ENCODE measurements at places on chromosomes 11 and 22. TPM values are rescaled to one million over a fixed set of nuclear protein-coding genes. Genes with fewer than 3 reads are reported as not detected.
A peak's percentile ranks its signal among the peaks of the same experiment; 100 is the strongest.

KRTAP5-9 gene
- total RNA-seq: not detected

DNA sequence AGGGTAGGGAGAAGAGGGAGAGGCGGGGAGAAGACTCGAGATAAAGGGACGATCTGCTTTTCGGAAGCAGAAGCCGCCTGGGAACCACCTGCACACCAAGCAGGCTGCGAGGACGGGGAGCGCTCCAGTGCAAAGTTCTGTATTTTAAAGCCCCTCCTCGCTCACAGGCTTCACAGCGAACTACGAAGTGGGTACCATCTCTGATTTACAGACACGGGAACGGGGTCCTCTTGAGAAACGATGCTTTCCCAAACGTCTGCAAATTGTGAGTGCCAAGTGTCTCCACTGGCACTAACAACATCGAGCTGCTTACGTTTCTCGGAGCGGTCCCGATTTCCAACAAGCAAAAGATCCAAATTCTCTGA, 700 bp upstream of the STX3 start:
- peak; percentile 17 for DNase-seq

DNA sequence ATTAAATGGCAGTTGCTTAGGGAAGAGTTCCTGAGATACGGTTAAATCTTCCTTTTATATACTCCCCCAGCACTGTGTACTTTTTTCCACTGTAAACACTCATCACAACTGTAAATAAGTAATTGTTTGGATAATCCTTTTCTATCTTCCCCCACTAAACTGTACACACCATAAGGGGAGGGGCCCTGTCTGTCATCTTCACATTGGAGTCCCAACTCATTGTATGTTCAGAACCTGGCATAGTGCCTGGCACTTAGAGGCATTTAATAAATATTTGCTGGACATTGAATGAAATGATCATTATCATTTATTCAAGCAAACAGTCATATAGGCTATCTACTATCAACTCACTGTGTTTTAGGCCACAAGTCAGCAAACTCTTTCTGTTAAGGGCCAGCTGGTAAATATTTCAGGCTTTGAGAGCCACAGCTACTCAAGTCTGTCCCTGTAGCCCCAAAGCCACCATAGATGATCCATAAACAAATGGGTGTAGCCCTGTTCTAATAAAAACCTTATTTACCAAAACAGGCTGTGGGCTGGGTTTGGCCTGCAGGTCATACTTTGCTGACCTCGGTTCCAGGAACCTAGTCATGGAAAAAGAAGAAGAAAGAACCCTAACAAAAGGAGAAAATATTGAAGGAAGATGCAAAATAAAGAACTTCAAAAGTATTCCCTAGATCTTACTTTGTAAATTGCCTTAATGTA, 70.0 kb downstream of the AMOTL1 start:
- no peak for DNase-seq

GRCh38 chr22:39299829-39300178, 19.6 kb downstream of the RPL3 start:
- peak; percentile 52 for DNase-seq

GRCh38 chr11:10599388-10600175, 31.1 kb upstream of the LYVE1 start:
- no peak for DNase-seq

DNA sequence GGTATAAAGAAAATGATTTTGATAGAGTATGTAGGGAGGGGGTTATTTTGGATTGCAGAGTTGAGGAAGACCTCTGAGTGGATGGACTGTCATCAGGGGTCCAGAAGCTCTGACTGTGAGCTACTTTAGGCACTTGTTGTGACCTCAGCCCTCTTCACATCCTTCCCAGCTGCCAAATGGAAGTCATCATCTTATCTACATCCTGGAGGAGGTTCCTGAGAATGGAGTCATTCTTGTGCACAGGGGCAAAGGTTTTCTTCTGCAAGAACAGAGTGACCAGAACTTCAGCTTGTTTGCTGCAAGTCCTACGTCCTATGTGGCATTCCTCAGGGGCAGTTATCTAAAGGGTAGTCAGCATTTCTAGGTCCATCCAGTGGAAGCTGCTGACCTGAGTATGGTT, 393.8 kb downstream of the AASDHPPT start:
- DNase-seq: no peak

DNA sequence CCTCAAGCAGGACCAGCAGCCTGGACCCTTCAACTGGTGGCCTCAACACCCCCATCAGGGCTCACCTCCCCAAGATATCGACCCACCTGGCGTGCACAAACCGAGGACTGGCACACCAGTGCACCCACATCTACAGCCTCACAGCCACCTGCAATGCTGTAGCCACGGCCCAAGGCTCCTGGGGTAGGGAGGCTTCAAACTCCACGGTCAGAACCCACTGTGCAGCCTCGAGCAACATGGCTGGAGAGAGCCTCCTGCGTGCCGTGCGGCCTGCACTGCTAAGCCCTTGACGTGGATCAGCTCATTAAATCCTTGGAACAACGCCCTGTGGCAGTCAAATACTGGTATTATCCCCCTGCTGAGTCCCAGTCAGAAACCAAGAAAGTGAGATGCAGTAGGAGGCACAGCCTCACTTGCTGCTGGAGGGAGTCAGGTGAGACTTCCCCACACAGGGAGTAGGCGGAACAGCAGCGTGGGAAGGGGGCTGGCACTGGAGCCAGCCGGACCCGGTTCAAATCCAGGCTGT, 4.6 kb downstream of the CARD10 start:
- no peak for DNase-seq

DNA sequence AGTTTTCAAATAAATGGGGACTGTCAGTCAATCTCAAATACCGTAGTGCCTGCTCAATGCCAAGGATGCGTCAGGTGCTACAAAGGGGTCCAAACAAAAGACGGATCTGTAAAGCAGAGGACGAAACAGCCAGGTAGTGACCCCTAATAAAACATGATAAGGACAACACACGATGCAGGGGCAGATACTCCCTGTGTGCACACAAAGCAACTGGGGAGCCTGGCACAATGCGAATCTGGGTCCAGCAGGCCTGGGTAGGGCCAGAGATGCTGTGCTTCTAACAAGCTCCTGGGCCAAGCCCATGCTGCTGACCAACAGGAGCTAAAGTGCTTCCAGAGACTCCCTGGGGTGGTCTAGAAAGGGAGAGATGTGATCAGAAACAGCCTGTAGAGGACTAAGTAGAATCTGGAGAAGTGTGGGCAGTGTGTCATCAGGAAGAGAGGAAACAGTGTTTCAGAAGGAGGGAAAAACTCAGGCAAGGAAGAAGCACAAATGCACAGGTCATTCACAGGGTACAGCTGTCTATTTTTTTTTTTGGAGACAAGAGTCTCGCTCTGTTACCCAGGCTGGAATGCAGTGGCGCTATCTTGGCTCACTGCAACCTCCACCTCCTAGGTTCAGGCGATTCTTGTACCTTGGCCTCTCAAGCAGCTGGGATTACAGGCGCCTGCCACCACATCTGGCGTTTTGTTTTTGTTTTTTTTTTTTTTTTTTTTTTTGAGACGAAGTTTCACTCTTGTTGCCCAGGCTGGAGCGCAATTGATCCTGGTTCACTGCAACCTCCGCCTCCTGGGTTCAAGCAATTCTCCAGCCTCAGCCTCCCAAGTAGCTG, 74.5 kb downstream of the MICAL3 start:
- DNase-seq: no peak

DNA sequence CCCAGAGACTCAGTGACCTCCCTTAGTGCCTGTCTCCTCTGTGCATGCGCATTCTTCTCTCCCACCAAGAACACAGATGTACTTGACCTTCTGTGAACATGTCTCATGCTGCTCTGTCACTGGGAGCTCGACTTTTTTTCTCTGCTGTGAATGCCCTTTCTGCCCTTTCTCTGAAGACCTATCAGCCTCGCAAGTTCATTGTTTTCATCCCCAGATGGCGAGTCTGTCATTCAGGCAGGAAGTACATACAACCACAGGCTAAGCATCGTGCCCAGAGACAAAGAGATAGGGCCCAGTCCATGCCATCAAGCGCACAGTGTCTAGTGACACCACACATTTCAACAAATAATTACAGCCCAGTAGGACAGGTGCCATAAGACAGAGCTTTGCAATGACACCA, 50.4 kb upstream of the RAB1B start:
- no peak for DNase-seq

- DNase-seq: no peak
These were observed 120.4 kb downstream of the CCDC34 start for GRCh38 chr11:27242591-27242990.

KRTAP5-11 gene
- not detected for total RNA-seq

CCDC188 gene
- total RNA-seq: not detected

GRCh38 chr11:77073328-77074001, 6.7 kb downstream of the CAPN5 start:
- DNase-seq: no peak

TH gene
- not detected for total RNA-seq

DNA sequence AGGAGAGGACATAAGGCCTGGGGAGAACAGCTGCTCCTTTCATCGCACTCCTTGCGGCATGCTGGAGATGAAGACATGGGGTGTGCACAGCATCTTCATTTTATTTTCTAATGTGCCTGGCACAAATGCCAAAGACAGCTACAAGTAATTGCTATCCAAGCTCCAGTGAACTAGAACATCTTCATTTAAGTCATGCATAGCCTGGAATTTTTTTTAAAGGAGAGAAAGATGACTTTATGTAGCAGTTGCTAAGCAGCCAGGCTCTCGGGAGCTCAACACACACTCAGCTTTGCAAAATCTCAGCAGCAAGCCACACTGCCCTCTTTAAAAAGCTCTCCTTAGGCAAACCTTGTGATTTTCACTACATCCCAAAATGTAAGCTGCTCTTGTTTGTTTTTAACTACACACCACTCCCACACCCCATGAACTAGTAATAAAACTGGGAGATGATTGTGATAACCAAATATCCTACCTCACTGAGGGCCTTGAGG, 164.5 kb upstream of the POU2AF2 start:
- DNase-seq: no peak

- peak; percentile 80 for DNase-seq
These were observed 8.5 kb upstream of the TMPRSS4 start for GRCh38 chr11:118068206-118068944.

DNA sequence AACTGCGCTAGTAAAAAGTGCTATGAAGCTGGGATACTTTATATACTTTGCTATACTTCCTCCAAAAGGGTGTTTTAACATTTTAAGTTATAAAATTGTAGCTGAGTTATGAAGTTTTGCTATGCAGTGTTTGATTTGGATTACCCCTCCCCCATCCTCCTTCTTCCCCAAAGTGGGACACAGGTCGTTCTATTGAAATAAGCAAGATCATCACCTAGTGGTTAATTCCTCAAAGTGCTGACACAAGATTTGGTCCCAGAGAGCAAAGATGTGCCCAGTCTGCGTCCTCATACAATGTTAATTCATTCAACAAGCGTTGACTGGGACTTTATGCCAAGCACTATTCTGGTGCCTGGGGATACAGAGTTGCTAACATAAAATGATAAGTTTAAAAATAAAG, 78.5 kb downstream of the SPON1 start:
- peak; percentile 75 for DNase-seq

- DNase-seq: no peak
These were observed 10.9 kb downstream of the CD5 start for GRCh38 chr11:61113201-61113600.

CABP4 gene
- total RNA-seq: 0.28 TPM

DNA sequence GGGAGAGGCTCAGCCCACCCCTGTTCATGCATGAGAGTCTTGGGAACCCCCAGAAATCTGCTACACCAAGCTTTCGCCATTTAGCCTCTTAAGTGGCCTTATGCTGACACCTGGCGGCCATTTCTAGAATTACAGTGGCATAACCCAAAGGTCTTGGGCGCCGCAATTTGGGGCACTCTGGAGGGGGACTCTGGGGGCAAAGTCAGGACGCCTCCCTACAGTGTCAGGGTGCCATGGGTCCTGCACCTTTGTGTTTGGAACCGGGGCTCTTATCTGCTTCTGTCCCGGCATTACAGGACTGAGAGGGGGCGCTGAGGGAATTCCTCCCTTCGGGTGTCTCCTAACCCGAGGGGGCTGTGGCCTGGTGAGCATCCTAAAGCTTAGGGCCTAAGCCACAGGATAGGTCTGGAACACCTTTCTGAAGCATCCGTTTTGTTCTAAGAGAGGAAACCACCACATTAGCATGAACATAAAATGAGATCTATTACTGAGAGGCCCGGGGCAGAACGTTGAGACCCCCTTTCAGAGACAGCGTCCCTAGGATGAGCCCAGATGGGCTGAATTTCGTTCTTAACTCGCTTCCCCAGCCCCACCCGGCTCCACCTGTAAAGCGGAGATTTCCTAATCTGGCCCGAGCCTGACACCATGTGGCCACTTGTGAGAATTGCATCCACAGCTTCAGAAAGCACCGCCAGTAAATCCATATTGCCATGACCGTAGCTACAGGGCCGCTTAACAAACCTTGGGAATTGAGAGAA, 9.3 kb downstream of the INS start:
- DNase-seq: peak; percentile 92

Measured in GM23338 (cell line).